ENCODE measurements at places on chromosomes 2 and 18.

DNA sequence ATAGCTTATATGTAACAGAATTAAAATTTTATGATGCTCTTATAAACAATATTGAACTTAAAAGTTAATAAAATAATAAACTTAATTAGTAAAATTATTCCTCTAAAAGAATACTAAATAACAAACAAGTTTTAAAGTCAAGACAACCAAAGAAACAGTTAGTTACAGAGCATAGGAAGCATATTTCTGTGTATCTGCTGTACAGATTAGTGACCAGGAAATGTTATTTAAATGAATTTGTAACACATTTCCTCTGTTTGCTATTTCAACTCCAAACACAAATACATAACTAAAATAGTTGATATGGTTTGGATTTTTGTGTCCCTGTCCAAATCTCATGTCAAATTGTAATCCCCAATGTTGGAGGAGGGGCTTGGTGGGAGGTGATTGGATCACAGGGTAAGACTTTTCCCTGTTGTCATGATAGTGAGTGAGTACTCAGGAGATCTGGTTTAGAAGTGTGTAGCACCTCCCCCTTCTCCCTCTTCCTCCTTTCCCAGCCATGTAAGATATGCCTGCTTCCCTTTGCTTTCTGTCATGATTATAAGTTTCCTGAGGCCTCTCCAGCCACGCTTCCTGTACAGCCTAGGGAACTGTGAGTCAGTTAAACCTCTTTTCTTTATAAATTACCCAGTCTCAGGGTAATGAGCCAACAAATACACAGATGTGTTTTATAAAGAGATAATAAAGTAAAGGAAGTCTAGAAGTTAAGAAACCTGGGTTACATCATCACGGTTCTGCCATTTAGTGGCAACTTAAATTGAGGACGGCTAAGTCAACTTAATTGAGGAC is 51.8 kb downstream of the ROCK2 start:
- no peak overlapping the region for H3K4me3 ChIP-seq
- peaks cover 6% of the 10 kb centered on the region for H3K4me1 ChIP-seq
- no peak overlapping the region for H3K27ac ChIP-seq

GRCh38 chr18:32439802-32440201 is 30.9 kb downstream of the GAREM1 start:
- peak; percentile 33 for DNase-seq
- H3K4me3 ChIP-seq = no peak overlapping the region
- no peak overlapping the region for H3K27ac ChIP-seq

DNA sequence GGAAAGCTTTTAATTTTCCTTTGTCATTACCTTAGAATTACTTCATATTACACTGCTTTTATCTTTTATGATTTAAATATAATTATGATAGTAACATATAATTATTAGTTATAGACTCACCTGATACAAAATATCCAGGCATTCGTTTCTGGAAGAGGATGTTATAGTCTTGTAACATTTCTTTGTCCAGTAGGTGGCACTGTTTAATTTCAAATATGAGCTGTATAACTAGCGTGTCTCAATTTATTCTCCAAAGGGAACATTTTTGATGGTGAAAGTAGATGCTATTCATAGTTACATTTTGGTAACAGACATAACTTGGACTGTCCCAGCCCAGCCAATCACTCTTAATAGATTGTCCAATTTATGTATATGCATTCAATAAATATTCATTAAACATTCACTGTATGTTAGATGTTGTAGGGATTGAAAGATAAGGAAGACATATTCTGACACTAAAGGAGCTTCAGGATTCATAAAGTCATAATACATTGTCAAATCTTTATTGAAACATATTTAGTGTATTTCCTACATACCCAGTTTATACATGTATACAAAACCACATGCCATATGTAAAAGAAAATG is 19.2 kb downstream of the DAW1 start:
- DNase-seq = no peak
- no peaks in the 10 kb centered on the region for H3K27me3 ChIP-seq
- no peaks in the 10 kb centered on the region for H3K4me1 ChIP-seq

GRCh38 chr2:50529600-50530218 is 502.2 kb downstream of the NRXN1 start:
- H3K4me1 ChIP-seq = no peaks in the 10 kb centered on the region
- no peak for DNase-seq
- H3K4me3 ChIP-seq = no peak overlapping the region
- no peaks in the 10 kb centered on the region for H3K27me3 ChIP-seq
- no peaks in the 10 kb centered on the region for H3K36me3 ChIP-seq
- H3K27ac ChIP-seq = no peak overlapping the region

DNA sequence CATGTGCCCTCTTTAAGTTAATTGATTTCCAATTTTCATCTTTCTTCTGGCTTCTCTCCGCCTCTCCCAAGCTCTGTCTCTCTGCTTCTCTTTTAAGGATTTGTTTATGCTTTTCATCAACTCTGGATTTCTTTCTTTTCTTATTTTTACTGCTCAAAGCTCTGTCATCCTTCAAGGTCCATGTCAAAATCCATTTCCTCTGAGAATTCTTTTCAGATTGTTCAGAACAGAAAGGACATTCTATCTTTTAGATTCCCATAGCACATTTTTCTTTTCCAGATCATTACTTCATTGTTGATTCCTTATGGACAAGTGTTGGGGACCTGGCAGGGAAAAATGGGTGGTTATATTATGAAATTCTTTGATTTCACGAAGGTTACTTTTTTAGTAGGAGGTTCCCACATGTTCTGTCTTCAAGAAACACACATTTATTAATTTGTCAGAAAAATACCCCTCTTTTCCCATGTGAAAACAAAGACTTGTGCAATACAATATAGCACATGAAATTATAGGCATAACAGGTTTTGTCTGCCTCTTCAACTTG is 12.3 kb downstream of the PMAIP1 start:
- DNase-seq = no peak
- no peaks in the 10 kb centered on the region for H3K36me3 ChIP-seq
- H3K4me1 ChIP-seq = peaks cover 5% of the 10 kb centered on the region

- H3K4me1 ChIP-seq = no peaks in the 10 kb centered on the region
- H3K27ac ChIP-seq = no peak overlapping the region
- no peak for DNase-seq
- H3K4me3 ChIP-seq = no peak overlapping the region
- H3K36me3 ChIP-seq = no peaks in the 10 kb centered on the region
These were observed 77.3 kb downstream of the LDLRAD4 start for GRCh38 chr18:13295894-13296293.

DNA sequence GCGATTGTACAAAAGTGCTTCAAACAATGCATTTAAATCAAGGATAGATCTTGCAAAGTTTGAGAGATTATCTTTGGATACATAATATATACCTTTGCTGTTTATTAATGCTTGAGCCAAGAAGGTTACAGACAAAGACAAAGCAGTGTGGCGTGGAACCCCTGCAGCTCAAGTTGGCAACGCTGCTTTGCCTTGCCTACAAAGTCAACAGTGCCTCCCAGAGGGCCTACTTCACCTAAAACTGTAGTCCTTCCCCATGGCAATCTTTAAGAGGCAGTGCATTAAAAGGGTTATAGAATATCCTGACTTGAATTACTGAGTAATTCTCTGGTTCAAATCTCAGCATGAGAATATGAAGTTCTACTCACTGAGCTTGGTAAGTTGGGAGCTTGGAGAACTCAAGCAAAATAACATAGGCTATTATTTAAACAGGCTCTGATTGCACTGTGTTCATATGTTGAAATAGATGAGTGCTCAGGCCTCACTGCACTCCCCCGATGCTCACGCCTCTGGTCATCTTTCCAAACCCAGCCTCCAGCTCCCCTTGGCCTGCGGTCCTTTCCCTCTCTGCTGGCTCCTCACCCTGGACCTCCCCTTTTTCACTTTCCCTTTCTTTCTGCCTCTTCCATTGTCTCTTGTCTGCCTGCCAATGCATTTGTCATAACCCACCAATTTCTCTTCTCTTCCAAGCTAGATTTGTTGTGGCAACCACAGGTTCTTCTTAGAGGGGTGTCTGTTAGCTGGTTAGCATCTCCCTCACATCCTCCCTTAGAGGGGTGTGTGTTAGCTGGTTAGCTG is 96.5 kb downstream of the MYT1L start:
- H3K4me1 ChIP-seq = no peaks in the 10 kb centered on the region
- H3K27ac ChIP-seq = no peak overlapping the region
- peaks cover 3% of the 10 kb centered on the region for H3K36me3 ChIP-seq

DNA sequence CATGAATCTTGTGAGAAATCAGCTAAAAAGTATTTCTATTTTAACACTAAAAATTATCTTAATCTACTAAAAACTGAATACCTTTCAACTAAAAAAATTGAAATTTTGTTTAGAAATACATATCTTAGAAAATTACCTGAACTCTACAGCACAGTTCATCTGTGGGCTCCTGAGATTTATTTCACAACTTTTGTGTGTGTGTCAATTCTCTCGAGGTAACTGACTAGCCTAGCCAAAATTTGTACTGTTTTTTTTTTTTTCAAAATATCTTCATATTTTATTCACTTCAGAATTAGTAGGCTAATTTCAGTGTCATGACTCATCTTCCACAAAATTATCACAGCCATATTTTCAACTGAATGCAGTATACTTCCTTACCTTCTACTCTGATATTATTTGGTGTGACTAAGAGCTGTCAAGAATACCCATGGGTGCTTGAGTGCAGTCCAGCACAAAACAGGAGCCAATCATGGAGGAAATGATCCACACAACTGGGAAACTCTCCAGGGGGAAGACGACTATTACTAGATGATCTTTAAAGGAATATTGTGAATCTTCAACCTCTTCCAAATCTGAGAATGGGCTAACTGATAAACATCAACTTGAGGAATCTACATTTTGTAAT is 174.6 kb downstream of the ZNF385B start:
- H3K4me3 ChIP-seq = no peak overlapping the region
- no peak overlapping the region for H3K27ac ChIP-seq
- H3K4me1 ChIP-seq = no peaks in the 10 kb centered on the region
- no peak for DNase-seq
- H3K27me3 ChIP-seq = no peaks in the 10 kb centered on the region

Data from H9 (cell line).